ENCODE measurements at places on chromosomes 3 and 15.

GRCh38 chr3:143644370-143645089 lies 203.7 kb downstream of the SLC9A9 start:
- peak; percentile 14 for DNase-seq

- no peak for DNase-seq
Measured at GRCh38 chr3:131619821-131620220, 117.0 kb upstream of the MRPL3 start.

DNA sequence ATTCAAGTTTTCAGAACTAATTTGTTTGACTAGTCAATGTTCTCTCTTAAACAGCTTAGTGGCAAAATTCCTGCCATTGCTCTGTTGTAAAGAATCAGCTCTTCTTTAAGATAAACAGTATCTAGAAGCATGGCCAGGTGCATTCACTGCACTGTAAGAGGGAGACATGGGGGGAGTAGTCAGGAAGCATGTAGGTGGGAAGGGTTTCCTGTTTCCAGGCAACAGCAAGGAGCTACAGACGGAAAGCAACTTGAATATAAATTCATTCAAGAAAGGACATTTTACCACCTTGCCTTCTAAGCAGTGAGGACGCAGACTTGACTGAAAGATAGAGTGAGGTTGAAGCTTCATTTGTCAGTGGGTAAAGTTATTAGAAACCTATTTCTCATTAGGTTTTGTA lies 55.3 kb downstream of the BBX start:
- no peak for DNase-seq

DNA sequence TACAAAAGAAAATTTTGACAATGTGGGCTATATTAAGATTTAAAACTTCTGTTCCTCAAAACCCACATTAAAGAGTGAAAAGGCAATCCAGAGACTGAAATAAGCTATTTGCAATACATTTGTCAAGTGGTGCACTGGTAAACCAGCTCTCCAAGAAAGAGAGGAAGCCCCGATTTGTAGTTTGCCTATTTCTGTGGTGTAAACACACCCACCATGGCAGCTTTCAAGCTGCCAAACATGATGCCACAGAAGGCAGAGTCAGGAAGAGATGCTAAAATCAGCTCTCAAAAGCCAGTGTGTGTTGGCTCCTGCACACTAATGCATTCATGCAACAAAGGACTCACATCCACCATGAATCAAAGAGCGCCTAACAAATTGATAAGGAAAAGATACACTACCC lies 17.5 kb downstream of the RFTN1 start:
- no peak for DNase-seq

DNA sequence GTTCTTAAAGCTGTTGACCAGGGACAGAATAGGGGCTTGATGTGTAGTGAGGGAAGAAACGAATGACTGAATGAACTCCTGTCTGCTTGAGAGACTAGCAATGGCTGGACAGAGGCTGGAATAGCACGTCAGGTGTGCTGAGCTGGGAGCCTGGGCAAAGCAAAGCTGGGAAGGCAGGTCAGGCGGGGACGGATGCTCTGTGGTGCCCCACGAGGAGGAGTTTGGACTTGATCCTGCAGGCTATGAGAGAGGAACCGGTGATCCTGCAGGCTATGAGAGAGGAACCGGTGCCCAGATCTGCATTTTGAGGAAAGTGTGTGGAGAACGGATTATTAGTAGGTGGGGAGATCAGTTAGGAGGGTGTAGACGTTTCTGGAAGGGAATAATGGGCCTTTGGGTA lies 31.3 kb upstream of the PSTPIP1 start:
- no peak for DNase-seq

- no peak for DNase-seq
Measured at GRCh38 chr3:54681706-54682105, 246.2 kb downstream of the LRTM1 start.

DNA sequence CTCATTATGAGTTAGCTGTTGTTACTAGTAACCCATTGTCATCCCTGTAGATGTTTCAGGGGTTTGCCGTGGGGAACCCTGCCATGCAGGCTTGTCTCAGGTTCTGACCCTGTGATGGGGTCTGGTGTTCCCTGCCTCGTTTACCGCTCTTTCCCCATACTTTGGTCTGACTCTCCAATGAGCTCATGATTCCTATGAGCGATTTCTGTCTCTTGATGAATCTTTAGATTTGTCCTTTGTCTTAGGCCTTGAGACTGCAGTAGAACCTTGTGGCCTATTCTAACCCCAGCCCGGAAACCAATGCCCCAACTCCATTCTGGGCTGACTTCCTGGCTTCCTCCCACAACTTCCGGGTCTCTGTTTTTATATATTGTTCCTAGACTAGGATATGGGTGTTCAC lies 11.3 kb upstream of the IQGAP1 start:
- DNase-seq, result peak; percentile 82

- no peak for DNase-seq
Measured at GRCh38 chr15:69510556-69510955, 57.9 kb downstream of the RPLP1 start.

DNA sequence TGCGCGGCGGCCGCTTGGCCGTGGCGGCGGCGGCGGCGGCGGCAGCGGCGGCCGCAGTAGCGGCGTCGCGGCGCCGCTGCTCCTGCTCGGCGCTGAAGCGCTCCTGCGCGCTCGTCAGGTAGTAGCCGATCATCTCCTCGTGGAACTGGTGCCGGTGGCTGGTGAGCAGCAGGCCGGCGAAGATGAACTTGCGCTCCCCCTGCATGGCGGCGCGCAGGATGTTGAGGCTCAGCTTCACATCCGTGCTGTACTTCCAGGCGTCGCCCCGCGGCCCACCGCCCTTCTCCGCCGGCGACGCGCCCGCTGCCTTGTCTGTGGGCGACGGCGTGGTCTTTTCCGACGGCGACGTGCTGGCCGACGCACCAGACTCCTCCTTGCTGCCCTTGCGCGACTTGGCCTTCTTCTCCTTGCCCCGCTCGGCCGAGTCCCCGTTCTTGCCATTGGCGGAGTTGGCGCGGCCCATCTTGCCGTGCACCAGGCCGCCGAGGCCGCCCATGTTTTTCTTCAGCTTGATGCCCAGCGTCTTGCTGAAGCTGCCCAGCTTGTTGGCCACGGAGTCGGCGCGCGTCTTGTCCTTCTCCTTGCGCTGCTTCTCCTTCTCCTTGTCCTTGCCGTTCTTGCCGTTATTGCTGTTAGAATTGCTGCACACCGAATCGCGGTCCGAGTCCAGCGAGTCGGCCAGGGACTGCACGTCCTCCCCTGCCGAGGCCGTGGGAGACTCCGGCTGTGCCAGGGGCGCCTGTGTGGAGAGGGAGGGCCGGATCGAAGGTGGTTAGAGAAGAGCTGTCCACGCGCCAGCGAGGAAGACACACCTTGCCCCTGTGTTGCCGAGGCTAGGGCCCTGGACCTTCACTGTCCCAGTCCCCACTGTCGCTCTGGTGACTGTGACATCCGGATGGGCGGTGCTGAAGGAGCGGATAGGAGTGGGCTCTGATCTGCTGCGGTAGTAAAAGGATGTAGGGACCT lies 157.6 kb downstream of the KLF13 start:
- DNase-seq, result peak; percentile 46

GRCh38 chr15:40785164-40785563 lies 15.4 kb downstream of the C15orf62 start:
- DNase-seq, result no peak

DNA sequence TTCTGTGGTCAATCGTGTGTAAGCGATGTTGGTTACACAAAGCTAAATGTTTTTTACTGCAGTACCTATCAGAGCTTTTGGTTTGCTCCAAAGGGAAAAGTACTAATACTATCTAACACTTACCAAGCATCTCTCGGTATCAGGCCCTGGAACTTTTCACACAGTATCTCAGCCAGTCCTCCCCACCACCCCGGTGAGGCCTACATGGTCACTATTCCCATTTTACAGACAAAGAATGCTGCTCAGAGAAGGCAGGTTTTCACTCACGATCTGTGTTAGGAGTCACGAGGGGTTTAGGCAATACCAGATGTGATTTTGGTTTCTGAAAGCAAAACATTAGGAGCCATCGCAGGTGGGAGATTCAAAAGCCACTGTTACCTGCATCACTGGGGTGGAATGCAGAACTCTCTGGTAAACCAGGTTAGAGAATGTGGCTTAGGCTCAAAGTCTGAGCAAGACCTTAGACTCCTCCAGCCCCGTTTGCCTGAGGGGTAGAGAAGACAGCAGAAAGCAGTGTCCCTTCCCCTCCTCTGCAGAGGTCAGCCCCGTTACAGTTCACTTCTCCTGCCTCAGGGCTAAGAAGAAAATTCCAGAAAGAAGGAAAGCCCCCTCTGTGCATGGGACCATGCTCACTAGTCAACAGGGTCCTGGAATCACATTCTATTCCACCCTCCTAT lies 57.2 kb downstream of the XXYLT1 start:
- DNase-seq, result no peak

GRCh38 chr3:147418371-147418781 lies 9.2 kb downstream of the ZIC1 start:
- DNase-seq, result no peak

DNA sequence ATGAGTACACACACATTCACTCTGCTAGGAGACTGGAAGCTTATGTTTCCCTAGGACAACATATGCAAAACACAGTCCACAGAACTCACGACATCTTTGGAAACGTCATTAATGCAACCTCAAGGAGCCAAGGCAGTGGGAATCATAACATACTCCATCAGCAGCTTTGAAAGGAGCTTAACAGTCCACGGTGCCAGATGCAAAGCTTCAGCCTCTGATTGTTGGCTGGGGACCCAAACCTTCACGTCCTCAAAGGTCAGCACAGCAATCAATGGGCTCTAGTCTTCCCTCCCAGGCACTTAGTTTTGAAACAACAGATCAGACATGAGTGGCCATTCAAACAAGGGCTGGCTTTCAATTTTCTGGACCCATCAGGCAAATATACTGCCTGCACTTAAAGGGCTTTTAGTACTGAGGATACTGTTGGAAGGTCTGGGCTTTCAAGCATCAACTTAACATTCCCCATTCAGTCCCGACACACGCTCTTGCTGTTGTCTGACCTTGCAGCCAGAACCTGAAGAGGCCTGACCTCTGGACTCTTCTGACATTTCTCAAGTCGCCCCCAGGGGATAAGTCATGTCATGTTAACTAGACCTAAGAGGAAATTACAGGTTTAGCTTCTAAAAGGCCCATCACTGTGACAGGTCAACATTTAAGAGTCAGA lies 223.0 kb downstream of the PDZRN3 start:
- DNase-seq, result no peak

- DNase-seq, result no peak
Measured at GRCh38 chr15:85754989-85755388, 39.7 kb downstream of the KLHL25 start.

DNA sequence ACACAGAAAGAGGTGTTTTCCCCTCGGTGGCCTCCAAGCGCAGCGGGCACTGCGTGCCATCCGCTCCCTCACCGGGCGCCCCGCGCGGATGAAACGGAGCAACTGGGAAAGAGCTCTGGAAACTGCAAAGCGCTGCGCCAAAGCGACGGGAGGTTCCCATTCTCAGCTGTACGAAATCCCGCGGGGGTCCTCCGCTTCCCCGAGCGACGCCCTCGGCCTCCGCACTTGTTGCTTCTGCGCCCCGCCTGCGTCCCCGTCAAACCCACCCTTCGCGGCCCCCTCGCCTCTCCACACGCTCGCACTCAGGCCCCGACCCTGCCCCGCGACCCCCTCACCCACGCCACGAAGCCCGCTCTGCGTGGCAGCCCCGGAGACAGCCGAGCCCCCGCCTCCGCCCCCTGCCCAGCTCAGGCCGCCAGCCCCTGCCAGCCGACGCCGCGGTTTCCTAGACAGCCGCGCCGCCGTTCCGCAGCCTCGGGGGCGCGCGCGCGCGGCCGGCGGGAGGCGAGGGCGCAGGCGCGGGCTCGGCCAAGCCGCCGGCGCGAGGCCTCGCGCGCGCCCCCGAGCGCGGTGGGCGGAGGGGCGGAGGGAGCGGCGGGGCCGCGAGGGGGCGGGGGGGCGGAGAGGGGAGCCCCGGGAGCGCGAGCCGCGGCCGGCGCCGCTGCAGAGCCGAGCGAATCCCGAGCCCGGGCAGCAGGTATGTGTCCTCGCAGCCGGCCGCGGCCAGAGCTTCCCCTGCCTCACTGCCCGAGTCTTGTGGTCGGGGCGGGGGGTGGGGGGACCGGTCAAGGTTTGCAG lies at the start of gene TMEM266:
TMEM266 (plus strand) TSS at position 666 of the 798 bp plus-strand sequence. CDS start 74,279 bp downstream, outside the sequence.
- DNase-seq, result peak; percentile 19

All from CD4-positive, alpha-beta T cell treated with Interleukin-21 for 1 hour (primary cell).